ENCODE measurements at places on chromosomes 7 and 10.

- no peak for DNase-seq
Observed at GRCh38 chr7:158861004-158861787, 4.8 kb downstream of the DYNC2I1 start.

GRCh38 chr10:52383088-52383487 is 69.0 kb downstream of the DKK1 start:
- DNase-seq, result no peak

DNA sequence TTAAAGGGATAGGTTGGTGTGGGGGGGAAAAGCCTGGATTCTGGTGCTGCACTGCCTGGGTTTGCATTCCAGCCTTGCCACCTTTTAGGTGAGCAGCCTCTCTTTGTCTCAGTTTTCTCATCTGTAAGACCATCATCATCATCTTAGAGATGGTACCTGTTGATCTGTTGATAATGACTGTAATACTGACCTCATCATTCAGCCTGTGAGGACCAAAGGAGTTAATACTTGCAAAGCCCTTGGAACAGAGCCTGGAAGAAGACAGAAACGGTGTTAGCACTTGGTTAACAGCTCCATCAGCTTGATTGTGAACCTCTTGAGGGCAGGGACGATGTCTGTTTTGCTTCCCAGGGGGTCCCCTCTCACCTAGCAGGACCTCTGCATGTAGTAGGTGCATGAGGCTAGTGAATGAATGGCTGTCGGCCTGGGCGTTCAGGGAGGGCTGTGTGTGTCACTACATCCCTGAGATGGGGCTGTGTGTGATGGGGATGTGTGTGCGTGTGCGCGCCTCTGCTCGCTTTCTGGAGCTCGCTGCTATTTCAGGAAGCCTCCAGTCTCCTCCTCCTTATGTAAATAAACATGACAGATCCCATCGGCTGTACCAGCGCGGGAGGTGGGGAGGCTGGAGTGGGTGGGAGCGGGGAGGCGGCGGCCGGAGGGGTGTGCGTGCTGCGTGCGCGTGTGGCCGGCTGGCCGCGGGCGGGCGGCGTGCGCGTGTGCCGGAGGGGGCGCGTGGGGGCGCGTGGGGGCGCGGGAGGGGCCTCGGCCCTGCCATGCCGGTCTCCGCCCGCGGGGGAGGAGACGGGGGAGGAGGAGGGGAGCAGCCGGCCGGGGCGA is 61.2 kb downstream of the NEURL1 start:
- DNase-seq, result peak; percentile 9

GRCh38 chr10:11388996-11389395 is 222.5 kb downstream of the USP6NL start:
- no peak for DNase-seq

DNA sequence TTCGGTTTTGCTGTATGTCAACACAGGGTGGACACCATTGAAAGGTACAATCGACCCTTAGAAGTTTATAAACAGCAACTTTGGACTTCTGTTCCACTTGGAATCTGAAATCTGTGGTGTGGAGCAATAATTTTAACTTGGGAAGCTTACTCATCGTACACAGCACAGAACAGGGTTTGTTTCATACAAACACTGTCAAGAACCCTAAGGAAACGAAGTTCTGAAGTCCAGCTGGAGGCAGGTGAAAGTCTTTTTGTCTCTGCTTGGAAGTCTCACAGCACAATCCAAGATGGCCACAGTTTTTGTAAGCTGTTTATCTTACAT is 31.5 kb downstream of the NMT2 start:
- no peak for DNase-seq

DNA sequence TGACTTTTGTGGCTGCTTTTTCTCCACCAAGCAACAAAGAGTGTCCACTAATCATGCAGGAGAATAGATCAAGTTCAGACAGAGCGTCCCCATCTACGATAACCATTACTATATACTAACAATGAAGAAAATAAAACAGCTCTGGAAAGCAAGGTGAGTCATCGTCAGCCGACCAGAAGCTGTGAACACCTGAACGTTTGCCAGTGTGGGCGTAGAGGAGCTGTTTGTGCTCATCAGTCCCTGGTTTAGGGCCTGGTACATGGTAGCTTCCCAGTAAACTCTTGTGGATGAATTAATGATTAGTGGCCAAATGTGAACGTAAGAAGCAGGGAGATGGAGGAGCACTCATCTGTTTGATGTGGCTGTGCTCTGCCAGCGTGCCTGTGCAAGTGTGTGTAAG is 180.7 kb downstream of the EVX1 start:
- no peak for DNase-seq

GRCh38 chr10:73247509-73248258 is 629 bp upstream of the DNAJC9 start:
- no peak for DNase-seq

- no peak for DNase-seq
Observed at GRCh38 chr7:91103363-91103762, 160.9 kb upstream of the FZD1 start.

DNA sequence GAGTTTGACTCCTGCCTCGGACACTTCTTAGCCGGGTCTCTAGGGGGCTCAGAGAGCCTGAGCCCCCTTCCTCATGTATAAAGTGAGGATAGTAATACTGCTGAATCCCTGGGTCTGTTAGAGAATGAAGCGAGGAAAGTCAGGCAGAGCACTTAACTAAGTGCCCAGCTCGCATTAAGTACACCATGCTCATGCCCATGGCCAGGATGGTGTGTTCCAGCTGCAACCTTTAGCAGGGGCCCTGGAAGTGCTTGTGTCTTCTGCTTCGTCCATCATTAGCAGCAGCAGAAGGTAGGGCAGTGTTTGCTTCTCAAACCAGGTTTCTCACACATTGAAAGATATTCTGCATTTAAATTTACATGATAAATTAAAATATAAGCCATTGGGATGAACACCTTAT is 27.3 kb upstream of the WDFY4 start:
- DNase-seq, result no peak

- no peak for DNase-seq
Observed at GRCh38 chr10:22436526-22436892, 91.2 kb downstream of the SPAG6 start.

GRCh38 chr7:135697276-135698049 is 30.5 kb downstream of the SLC13A4 start:
- DNase-seq, result no peak

GRCh38 chr7:150719960-150720891 is 3.8 kb downstream of the GIMAP1 start:
- DNase-seq, result no peak

- no peak for DNase-seq
Observed at GRCh38 chr10:75640803-75641202, 209.4 kb downstream of the LRMDA start.

GRCh38 chr7:7736671-7737070 is 18.3 kb upstream of the RPA3 start:
- no peak for DNase-seq

DNA sequence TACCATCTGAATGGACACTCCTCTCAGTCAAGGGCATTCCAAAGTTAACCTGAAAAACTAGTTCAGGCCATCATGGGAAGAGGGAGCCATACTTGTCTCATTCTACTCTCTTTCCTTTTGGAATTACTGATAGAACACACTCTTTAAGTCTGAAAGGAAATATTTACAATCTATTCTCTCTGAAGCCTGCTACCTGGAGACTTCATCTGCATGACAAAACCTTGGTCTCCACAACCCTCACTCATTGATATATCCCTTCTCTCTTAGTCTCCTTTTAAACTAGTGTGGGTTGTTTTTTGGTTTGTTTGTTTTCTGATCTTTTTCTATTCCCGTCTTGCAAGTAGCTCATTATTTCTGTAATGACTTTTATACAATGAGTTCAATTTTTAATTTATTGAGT is 169.5 kb downstream of the C1GALT1 start:
- no peak for DNase-seq

DNA sequence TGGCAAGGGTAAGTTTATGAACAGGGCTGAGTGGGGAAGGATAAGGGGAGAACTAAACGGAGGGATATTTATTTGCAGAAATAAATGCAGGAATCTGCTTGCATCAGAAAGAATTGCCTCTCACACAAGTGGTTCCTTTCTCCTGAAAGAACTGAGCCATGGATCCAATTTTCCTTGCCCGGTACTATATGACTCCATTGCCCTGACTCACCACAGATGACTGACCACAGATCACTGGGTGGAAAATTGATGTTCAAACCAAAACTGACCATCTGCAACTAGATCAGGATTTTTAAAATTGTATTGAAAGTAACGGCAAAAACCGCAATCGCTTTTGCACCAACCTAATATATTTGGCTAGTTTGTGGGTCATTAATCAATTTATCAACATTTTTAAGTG is 6.2 kb upstream of the MACC1 start:
- DNase-seq, result no peak

DNA sequence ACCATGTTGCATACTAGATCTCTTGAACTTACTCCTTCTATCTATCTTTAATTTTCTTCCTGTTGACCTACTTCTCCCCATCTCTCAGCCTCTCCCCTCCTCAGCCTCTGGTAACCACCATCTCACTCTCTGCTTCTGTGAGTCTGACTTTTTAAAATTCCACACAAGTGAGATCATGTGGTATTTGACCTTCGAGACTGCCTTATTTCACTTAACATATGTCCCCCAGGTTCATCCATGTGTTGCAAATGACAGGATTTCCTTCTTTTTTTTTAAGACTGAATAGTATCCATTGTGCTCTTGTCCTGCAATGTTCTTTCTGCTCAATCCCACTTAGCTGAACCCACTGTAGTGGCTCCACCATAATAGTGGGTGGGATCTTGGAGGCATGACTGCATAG is 51.4 kb upstream of the DNAJC1 start:
- no peak for DNase-seq

- DNase-seq, result no peak
Observed at GRCh38 chr7:23938937-23939552, 229.0 kb downstream of the STK31 start.

DNA sequence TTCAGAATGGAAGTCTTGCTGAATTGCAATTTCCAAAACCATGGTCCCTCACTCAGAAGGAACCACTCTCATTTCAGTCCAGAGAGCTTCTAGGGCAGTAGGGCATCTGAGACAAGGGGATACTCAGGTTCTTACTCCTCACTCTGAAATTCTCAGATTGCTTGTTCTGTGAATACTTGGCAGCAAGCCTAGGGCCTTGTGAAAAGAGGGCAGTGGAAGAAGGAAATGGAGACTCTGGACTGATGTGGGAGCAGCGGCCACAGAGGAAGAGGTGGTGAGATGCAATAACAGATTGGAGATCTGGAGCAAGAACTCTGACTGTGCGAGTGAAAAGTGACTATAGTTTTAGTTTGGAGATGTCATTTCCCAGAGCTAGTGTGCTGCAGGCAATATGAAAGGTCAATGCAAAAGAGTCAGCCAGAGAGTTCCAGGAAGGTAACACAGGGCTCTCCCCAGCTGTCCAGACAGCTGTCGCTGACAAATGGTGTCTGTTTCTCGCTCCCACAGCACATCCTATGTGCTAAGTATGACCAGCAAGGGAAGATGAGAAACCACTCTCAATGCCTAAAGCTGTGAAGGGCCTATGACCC is 291.6 kb upstream of the KIAA1217 start:
- DNase-seq, result no peak

- peak; percentile 18 for DNase-seq
Observed at GRCh38 chr10:86688398-86688921, 20.1 kb downstream of the LDB3 start.

DNA sequence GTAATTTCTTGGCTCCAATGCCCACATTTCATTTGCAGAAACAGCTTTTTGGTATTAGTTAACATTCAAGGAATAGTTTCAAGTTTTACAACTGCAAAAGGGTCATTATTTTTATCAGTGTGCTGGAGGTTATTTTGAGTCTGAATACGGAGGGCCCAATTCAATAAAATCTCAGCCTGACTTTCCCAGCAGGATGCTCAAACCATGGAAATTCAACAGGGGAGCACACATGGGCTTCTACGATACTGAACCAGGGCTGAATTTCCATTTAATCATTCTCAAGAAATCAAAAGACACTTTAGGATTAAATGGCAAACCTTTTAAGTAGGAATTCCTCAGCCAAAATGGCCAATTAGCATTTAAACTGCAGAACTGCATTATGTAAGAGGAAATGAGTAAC is 700.9 kb upstream of the ANKRD30A start:
- DNase-seq, result no peak

DNA sequence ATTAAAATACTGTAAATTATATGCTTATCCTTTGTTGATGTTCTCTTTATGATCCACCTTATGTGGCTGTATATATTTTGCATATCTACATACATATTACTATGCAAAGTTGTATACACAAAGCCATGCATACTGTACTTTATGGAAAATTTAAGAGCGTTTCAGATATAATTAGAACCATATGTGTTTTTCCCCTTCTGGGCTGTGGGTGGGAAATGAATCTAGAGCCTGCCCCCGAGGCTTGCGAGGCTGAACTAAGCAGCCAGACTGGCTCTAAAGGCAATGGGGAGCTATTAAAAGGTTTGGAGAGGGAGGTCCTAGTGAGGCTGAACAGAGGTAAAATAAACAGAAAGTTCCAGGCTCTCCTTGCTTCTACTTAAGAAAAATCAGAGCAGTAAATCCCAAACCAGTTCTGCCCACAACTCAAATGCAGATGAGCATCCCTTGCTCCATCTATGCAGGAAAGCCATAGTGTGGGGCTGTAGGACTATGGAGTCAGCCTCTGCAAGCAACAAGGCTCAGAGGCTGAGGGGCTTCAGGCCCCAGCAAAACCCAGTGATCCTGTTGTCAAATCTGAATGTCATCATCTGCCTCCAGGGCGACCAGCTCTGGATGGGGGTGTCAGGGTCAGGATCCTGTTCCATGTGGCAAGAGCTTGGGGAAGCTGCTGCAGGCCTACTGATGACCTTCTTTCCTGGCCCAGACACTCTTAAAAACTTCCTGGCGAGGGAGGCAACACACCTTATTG is 14.1 kb upstream of the DDIT4 start:
- DNase-seq, result no peak

DNA sequence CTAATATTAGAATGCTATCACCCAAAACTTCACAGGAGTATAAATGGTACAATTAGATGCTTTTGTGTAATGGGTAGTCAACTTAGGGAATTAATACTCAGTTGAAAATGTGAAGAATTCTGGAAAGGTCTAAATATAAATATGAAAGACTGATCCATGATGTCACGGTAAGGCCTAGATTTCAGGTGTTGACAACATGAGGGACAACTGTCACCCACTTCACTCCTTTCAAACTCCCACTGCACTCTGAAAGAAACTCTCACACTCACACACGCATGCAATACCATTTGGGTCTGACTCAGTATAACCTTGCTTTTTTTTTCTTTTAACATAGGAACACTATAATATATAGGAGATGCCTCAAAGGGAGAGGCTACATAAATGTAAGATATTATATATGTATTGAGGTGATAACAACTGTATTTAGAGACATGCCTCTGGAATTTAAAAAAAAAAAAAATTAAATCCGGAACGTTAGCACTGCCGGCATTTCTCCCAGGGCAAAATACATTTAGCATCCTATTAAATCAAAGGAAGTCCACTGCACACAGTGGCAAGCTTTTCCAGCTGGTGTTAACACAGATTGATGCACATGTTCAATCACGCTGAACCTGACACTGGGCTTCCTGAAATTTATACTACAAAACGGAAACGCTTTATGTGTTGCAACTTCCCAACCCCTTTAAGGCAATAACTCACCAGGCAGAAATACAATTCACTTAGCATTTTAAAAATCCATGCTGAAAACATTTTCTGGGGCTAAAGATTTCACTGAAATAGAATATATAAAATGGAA is 74.9 kb downstream of the RSU1 start:
- DNase-seq, result no peak

Measured in hypothalamus (tissue), 51 donors.